ENCODE measurements at places on chromosomes 3 and 15. TPM values are rescaled to one million over a fixed set of nuclear protein-coding genes. Genes with fewer than 3 reads are reported as not detected.

TTLL3 gene
- total RNA-seq = 11.1 TPM

SAMD7 gene
- total RNA-seq = not detected

IL5RA gene
- total RNA-seq = 1.0 TPM

RFTN1 gene
- 25.8 TPM for total RNA-seq

IL17RD gene
- 5.0 TPM for total RNA-seq

FRMD5 gene
- 44.0 TPM for total RNA-seq

ZNF774 gene
- total RNA-seq = 2.2 TPM

MOBP gene
- total RNA-seq = not detected

CCRL2 gene
- 1.1 TPM for total RNA-seq

GOLGA6L7 gene
- total RNA-seq = not detected

ROPN1B gene
- total RNA-seq = 4.6 TPM

TMEM207 gene
- total RNA-seq = not detected

LRRN1 gene
- 0.05 TPM for total RNA-seq

RNF111 gene
- total RNA-seq = 18.3 TPM

GTF2A2 gene
- 126 TPM for total RNA-seq

IMPG2 gene
- 0.11 TPM for total RNA-seq

ZMYND10 gene
- total RNA-seq = not detected

GRM7 gene
- total RNA-seq = not detected

RAB6B gene
- 48.5 TPM for total RNA-seq

PLCH1 gene
- 1.3 TPM for total RNA-seq

CPNE9 gene
- total RNA-seq = not detected

LMAN1L gene
- total RNA-seq = 20.6 TPM

ANKUB1 gene
- not detected for total RNA-seq

ROBO2 gene
- 0.11 TPM for total RNA-seq

CCDC66 gene
- 13.8 TPM for total RNA-seq

CCR4 gene
- total RNA-seq = 0.08 TPM

MESP2 gene
- total RNA-seq = 0.13 TPM

PSTPIP1 gene
- total RNA-seq = 5.0 TPM

MAP6D1 gene
- 3.0 TPM for total RNA-seq

CD200 gene
- total RNA-seq = 0.91 TPM

HSPBAP1 gene
- total RNA-seq = 5.5 TPM

SRGAP3 gene
- 5.1 TPM for total RNA-seq

GHSR gene
- not detected for total RNA-seq

PPP2R3A gene
- 98.1 TPM for total RNA-seq

GOLGA6D gene
- total RNA-seq = not detected

FMN1 gene
- total RNA-seq = 2.9 TPM

GOLGA6L10 gene
- total RNA-seq = 0.11 TPM

CCNL1 gene
- 20.2 TPM for total RNA-seq

CIDEC gene
- total RNA-seq = 4.0 TPM
